ENCODE measurements at places on chromosomes 13 and 19.

DNA sequence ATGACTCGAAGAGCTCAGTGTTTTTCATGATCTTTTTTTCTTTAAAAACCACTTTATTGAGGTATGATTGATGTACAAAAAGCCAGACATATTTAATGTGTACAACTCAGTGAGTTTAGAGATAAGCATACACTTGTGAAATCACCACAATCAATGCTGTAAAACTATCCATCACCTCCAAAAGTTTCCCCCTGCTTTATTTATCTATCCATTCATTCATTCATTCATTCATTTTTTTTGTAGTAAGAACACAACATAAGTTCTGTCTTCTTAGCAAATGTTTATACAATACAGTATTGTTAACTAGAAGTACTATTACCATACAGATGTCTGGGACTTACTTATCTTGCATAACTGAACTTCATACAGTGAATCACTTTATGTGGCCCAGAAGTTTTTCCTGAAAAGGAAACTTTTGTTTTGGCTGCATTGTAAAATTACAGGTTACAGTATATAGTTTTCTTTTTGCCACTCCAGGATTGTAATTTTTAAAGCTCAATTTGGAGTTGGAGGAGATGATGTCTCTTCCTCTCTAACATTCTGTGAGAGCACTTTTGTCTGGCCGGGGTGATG is 6.7 kb downstream of the RAP2A start:
- DNase-seq, result no peak

DNA sequence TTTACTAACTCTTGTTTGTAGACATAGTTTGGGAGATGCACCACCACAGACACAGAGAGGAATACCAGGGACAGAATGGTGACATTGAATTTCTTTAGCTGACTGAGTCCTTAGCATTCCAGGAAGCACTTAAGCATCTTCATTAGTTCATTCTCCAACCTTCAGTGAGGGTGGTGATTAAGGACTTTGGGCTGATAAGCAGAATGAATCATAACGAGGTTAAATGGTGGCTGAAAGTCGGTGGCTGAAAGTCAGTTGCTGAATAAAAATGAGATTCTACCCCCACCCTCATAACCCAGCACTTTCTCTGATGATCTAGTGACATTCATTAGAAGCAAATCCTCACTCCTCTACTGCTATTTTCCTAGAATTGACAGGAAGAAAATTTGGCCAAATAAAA is 10.6 kb downstream of the PCDH8 start:
- DNase-seq, result no peak

GRCh38 chr13:52359534-52359933 is 46.4 kb downstream of the THSD1 start:
- DNase-seq, result no peak

DNA sequence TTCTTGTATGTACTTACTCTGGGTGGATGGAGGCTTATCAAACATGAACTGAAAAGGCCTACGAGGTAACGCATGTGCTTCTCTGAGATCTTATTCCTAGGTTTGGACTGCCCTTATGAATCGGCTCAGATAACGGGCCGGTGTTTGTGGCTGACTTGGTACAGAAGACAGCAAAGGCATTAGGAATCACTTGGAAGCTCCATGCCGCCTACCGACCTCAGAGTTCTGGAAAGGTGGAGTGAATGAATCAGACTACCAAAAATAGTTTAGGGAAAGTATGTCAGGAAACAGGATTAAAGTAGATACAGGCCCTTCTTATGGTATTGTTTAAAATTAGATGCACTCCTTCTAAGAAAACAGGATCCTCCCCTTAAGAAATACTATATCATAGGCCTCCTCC is 172.4 kb upstream of the PCDH9 start:
- no peak for DNase-seq

DNA sequence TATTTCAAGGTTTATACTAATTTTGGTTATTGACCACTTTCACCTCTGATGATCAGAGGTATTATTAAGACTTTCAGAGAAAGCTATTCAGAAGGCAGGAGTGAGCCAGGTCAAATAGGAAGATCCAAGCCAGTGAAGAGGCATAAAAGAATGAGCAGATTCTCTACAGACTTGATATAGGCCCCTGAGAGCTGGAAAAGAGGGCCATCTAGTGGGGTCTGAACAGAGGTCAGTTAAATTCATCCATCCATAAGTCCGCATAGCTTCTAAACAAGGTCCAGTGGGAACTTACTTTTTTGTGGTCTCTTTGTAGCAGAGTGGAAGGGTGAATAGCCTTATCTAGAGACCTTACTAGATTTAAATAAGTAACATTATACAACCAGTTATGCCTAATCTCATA is 126.6 kb upstream of the UFM1 start:
- DNase-seq, result no peak

GRCh38 chr19:7743425-7743841 is 3.9 kb downstream of the CD209 start:
- DNase-seq, result no peak

GRCh38 chr13:46926916-46927590 is 30.2 kb upstream of the HTR2A start:
- DNase-seq, result no peak

DNA sequence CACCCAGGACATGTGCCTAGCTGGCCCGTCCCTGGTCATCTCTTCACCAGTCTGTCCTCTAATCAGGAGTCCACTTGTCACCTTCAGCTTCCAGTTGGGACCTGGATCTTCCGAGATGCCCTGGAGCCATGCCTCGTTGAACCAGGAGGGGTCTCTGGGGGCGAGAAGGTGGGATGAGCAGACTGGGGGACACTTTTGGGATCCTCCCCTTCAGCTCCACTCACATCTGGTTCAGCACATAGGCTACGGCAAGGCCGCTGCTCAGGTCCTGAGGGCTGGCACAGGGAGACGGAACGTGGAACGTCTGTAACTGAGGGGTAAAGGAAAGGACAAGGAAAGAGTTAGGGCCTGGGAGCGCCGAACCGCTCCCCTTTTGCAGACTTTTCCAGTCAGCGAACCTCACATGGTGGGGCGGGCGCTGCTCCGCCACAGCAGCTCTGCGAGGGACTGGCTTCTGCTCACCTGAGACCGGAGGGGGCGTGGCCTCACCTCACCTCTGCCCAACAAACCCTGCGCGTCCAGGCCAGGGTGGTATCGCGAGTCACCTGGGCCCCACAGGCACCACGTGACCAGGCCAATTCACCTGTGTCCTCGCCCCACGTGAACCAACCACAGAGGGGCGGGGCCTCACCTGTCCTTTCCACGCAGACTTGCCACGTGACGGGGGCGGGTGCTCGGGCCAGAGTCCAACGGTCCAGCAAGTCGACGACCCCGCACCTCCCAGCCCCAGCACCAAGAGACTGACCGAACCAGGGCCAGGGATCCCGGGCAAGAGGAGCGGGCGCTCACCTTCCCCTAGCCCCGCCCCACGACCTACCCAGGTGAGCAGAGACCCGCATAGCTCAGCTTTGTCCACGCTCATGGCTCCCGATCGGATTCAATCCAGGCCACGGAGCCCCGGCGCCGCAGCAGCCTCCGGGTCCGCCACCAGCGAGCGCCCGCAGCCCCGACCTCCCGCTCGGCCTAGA is at the start of gene HOOK2:
TSS of gene HOOK2 (minus strand) at position 965 of the 968 bp plus-strand sequence. CDS start at position 862, 103 bp downstream.
- no peak for DNase-seq

DNA sequence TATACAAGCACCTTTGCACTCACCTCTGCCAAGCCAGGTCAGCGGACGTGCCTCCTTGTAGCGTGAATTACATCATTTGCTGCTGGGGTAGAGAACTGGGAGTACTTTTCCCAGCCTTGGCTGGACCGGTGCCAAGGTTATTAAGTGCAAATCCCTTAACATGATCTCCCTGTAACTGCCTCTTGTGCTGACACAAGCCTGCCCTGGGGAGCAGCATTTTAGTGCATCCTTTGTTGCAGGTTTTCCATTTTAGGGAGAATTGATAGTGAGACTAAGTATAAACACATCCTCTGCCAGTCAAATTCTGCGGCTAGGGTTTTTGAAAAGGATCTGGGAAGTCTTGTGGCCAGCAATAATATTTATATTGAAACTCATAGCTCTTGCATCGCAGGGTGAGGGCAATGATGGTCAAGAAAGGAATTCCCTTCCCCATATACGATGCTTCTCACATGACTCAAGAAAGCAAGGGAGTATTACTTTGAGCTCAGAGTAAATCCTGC is 32.7 kb upstream of the DCLK1 start:
- no peak for DNase-seq

DNA sequence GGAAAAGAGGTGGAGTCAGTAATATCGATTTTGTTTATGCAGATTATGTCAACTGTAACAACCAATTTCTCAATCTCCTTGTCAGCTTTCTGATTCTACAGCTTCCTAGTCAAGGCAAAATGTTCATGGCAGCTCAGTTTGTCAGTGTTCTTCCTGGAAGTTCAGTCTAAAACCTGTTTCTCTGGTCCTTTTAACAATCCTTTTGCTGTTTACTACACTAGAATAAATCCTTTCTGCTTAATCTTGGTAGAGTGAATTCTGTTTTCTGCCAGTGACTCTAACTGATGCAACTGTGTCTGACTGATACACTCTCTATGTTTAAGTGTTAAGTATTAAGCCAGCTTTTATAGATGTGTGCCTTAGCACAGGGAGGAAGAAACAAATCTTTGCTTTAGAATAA is 516.9 kb upstream of the KLF12 start:
- no peak for DNase-seq

DNA sequence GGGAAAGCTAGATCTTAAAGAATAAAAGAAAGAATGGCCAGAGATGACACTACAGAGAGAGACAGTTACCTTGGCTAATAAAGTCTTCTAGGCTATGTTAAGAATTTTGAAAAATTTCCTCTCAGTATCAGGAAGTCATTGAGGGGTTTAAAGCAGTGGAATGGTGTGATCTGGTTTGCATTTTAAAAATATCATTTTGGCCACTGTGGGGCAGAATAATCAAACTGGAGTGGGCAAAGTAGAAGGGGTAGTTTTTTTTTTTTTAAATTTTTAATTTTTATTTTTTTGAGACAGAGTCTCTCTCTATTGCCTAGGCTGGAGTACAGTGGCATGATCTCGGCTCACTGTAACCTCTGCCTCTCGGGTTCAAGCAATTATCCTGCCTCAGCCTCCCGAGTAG is 4.4 kb upstream of the CNMD start:
- DNase-seq, result no peak

- DNase-seq, result no peak
Observed at GRCh38 chr13:95226476-95226875, 74.8 kb downstream of the ABCC4 start.

GRCh38 chr19:9552536-9553274 is 14.3 kb upstream of the ZNF426 start:
- DNase-seq, result no peak

DNA sequence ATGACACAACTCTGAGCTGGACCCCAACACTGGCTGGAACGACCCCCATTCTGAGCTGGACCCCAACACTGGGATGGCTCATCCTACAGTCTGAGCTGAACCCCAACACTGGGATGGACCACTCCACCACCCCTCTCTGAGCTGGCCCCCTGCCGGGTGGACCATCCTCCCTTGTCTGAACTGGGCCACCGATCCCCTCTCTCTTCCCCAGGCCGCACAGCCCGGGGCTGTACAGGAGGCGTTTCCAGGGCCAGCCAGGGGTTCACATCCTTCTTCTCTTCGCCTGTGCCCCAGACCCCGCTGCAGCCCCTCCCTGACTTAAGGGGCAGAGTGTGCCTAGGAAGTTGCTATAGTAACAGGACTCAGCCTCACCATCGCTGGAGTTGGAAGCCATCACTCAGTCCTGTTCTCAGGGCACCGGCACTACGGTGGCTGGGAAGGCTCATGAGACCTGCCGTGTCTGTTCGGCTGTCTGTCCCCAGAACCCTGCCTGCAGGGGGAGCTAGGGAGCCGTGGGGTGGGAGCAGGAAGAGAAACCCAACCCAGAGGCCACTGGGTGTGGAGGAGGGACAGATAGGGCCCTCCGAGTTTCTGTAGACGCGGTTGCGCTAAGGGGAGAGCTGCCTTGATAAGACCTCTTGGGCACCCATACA is 3.7 kb downstream of the PRKACA start:
- DNase-seq, result no peak

DNA sequence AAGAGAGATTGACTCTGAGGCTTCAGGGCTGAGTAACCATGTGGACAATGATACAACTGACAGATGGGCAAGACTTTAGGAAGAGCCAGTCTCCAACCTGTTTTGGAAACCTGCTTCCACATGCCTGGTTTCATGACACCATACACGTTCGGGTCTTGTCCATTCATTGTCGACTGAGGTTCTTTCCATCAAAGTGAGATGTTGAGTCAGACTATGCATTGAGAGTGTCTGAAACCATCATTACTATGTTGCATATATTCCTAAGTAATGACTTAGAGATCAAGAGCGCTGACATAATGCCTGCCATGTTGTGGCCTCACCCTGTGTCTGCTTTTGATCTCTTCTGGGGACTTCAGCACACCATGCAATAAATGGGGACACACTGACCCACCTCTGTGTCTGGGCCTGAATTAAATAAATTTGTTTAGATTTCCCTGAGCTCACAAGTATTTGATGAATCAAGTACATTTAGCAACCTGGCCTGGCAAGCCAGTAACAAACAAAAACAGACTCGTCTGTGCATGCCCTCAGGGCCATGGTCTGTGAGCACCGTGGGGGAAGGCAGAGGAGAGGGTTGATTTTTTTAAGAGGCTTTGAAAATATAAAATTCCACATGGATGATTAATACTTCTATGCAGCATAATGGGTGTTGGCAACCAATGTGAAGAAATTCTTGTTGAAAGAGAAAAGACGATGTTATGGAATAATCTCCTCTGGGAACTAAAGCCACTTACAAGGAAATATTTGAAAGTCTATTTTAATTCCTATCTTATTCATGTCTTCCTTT is 49.9 kb upstream of the UBAC2 start:
- DNase-seq, result peak; percentile 77

- peak; percentile 95 for DNase-seq
Observed at GRCh38 chr19:38173291-38174041, 50.6 kb downstream of the DPF1 start.

DNA sequence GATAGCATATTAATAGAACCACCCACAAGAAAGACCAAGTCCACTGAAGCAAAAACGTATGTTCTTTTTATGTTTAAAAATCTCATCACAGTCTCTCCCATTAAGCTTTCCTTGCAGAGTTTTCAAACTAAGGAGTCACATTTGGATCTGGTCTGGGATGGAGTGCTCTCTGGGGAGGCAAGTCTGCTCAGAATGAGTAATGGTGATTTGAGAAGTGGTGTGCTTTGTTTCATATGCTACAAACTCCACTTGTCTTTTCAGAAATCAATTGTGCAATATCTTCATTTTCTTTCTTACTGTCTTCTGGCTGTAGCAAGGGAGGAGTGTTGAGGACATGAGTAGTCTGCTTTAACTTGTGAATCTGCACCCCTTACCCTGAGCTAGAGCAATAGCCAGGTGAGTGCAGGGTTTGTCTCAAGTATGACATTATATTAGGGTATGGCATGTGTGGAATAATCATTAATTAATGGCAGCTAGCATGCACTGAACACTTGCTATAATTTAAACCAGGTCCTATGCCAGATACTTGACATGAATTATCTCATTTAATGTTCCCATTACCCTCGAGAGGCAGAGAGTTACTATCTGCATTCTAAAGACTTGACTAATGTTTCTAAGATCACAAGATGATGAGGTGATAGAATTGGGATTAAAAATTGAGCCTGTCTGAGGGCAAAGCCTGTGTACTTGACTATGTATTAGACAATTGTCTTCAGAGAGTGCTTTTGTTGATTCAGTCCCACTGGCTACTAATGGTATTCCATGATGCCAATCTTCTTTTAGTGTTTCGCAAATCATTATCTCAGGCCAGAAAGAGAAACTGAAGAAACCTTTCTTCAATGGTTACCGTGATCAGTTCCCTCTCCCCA is 171.8 kb downstream of the GPC6 start:
- DNase-seq, result no peak

- no peak for DNase-seq
Observed at GRCh38 chr13:37277435-37278144, 172.1 kb upstream of the CSNK1A1L start.

GRCh38 chr13:83995930-83996329 is 113.7 kb upstream of the SLITRK1 start:
- no peak for DNase-seq

Data from H54 (cell line).